ENCODE measurements at places on chromosomes 5 and 9. TPM values are rescaled to one million over a fixed set of nuclear protein-coding genes. Genes with fewer than 3 reads are reported as not detected.

FGD3 gene
- 99.3 TPM for total RNA-seq

CLIC3 gene
- 7.6 TPM for total RNA-seq

GRIN1 gene
- total RNA-seq = not detected

DNA sequence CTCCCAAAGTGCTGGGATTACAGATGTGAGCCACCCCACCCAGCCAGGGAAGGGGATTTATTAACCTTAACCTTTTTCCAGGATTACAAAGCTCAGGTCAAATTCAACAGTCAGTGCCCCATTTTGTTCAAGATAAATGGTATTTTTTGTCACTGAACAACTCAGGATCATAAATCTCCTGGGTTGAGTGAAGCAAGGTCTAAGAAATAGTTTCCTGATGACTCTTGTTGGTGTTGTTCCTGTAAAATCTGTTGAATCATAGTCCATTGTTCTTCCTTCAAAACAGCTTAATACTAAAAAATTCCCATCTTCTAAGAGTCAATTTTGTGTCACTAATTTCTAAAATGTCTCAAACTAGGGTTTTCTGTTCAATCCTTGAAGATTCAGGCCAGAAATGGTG lies 33.9 kb upstream of the JMY start:
- no peak for DNase-seq

IFNK gene
- total RNA-seq = not detected

LIFR gene
- total RNA-seq = not detected

- no peak for DNase-seq
Observed at GRCh38 chr5:107551088-107551487, 119.6 kb downstream of the EFNA5 start.

GRCh38 chr5:59917121-59917520 lies 23.6 kb upstream of the PDE4D start:
- no peak for DNase-seq

CER1 gene
- not detected for total RNA-seq

- DNase-seq = no peak
Observed at GRCh38 chr5:119878712-119879111, 249.4 kb downstream of the FAM170A start.

DNA sequence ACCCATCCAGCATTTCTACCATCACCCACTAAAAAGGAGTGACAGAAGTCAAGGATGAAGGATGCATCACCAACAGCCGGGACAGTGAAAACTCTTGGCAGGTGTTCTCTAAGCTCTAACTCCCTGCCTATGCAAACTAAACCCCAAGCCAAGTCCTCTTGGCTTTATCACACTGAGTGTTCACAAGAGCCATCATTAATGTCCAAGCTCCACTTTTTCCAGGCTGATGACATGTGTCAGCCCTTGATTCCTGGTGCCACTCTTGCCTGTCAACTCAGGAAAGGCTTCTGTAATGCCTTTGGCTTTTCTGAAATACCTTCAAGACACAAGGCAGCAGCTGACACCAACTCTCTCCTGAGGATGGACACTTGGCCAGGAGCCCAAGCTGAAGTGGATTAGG lies 86.9 kb downstream of the NR6A1 start:
- DNase-seq = no peak

DNA sequence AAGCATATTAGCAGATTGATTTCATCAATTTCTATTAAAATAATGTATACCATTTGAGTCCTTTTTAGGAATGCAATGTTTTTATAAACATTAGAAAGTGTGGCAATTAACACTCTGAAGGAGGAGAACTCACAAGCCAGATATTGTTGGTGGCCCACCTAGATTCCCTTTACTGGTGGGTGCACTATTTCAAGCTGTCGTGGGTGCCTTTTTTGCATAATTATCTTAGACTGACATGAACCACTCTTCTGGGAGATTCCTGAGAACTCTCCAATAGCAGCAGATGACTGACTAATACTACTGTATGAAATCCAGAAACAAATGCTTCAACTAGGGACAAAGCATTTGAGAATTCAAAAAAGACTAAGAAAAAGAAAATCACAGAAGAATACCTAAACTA lies 526.0 kb downstream of the CDH18 start:
- DNase-seq = no peak

DNA sequence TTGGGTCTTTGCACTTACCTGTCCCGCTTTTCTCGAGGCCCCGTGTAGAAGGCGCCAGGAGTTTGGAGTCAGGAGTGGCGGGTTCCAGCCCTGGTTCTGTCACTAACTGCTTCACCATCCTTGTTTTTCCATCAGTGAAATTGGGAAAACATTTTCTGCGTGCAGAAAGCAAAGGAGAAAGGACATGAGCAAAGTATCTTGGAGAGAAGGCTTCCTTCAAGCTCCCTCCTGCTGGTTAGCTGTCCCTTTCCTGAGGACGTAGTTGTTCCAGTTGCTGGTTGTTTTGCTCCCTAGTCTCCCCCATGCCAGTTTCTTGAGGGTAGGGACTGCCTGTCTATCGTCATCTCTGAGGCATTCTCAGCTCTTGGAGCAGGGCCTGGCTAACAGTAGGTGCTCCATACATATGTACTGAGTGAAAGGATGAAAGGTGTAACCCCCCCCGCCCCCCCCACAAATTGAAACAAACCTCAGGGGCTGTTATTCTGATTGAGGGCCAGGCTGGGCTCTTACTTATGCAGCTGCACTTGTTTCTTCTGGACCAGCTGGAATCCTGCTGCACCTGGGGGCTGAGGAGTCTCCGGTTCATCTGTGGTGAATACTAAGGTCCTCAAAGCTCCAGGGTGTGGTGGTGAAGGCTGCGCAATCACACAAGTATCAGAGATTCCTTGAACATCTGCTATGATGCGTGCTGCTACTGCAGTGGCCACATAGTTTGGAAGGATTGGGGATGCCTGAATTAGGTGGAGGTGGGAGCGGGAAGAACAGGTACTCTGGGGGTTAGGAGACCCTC lies 1.0 kb downstream of the SMIM3 start:
- no peak for DNase-seq

DNA sequence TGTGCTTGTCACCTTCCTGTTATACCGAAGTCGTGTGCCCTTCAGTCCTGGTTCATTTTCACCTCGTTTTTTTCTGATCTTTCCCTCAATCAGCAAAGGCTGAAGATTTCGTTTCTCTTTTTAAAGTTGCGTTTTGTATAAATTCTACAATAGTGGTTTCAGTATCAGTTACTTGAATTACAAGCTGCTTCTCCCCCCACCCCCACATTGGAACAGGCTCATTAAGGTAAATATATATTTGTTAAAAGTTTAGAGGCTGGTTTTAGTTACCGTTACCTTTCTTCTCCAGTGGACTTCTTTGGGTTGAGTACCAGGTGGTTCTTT lies 881 bp downstream of the SUB1 start:
- DNase-seq = no peak

DNA sequence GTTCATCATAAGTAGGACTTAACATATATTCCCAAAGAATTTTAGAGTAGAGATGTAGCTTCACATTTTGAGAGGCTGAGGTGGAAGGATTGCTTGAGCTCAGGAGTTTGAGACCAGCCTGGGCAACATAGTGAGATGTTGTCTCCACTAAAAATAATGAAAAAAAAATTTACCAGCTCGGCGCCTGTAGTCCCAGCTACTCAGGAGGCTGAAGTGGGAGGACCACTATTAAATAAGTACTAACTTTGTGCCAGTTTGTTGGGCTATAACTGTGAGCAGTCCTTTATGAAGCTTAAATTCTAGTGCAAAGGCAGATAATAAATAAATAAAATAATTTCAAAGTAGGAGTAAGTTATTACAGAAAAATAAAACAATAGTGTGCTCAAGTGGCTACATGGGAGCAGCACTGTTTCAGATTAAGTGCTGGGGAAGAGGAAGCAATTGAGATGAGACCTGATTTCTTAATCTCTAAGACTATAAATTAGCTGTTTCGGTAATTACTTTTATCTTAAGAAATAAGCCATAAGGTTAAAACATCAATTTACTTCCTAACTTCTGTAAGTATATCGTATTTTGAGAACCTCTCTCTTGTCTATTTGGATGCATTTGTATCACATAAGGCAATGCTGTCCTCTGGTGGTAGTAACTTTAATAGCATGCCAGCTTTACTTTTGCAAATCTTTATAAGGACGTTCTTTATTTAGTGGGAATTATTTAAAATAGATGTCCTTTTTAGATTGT lies 98.9 kb downstream of the CSNK1G3 start:
- DNase-seq = peak; percentile 70
